HFFc6 (cell line): ENCODE measurements at places on chromosomes 1 and 21. TPM values are rescaled to one million over a fixed set of nuclear protein-coding genes. Genes with fewer than 3 reads are reported as not detected.

The KCNE1 gene
- 0.94 and 1.0 TPM in 2 replicates for total RNA-seq

The KPRP gene
- not detected in 3 replicates for total RNA-seq

The TCHH gene
- total RNA-seq = 0.03 TPM in 1 of 2 replicates, not detected in the other

- DNase-seq = no peak
Observed at GRCh38 chr1:90176530-90176929, 181.6 kb downstream of the ZNF326 start.

DNA sequence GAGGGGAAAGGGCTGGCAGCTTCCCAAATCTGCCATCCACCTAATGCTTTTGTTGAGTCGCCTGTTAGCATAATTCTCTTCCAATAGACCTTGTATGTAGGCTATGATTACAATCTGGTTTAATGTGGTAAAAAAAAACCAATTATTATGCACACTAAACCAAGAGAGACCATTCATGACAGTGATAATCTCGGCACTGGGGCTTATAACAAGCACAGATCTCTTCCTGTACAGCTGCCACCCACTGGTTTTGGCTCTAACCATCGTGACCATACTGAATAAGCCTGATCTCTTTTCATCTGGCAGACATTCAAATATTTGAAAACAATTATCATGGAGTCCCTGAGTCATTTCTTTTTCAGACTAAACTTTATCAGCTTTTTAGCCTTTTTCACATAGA is 12.0 kb upstream of the SYT14 start:
- peak; percentile 88 for DNase-seq
